ENCODE measurements at places on chromosomes 4 and X.

- H3K4me1 ChIP-seq, result peaks cover 7% of the 10 kb centered on the region
- H3K4me3 ChIP-seq, result no peak overlapping the region
- H3K36me3 ChIP-seq, result no peaks in the 10 kb centered on the region
- no peak overlapping the region for H3K27ac ChIP-seq
Observed at GRCh38 chr4:153141238-153141637, 63.0 kb upstream of the TRIM2 start.

DNA sequence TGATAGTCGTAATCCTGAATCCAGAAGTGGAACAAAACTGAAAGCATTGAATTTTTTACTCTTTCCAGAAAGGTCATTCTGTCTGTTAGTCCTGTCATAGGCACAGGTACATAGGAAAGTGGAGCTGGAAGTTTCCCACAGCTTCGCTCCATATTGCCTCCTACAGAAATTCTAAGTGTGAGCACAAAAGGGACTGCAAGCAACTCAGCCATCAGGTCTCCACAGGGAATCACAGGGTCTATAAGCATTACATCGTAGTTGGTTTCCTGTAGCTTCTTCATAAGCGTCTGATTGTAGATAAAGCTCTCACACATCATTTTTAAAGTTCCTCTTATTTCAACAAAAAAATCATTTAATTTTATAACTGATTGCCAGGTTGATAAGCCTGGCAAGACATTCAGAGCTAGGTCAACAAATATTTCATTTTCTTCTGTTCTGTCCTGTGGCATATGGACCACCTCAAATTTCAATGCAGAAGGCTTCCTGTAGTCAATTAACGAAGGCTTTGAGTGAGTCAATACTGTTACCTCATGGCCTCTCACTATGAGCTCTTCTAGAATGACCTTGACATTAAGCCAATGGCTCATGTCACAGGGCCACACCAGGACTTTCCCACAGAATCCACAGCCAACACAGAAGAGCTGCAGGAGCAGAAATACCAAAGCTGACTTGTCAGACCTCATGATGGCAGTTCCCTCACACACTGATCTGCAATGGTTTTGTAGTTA is at the start of gene UGT2A3:
TSS of gene UGT2A3 (minus strand) at position 727 of the 728 bp plus-strand sequence. CDS start at position 683, 44 bp downstream.
- H3K4me3 ChIP-seq, result no peak within 1 kb of the TSS
- no peaks in the 10 kb centered on the region for H3K36me3 ChIP-seq
- H3K4me1 ChIP-seq, result no peaks in the 10 kb centered on the region
- no peaks in the 10 kb centered on the region for H3K27me3 ChIP-seq
- no peak within 1 kb of the TSS for H3K27ac ChIP-seq

DNA sequence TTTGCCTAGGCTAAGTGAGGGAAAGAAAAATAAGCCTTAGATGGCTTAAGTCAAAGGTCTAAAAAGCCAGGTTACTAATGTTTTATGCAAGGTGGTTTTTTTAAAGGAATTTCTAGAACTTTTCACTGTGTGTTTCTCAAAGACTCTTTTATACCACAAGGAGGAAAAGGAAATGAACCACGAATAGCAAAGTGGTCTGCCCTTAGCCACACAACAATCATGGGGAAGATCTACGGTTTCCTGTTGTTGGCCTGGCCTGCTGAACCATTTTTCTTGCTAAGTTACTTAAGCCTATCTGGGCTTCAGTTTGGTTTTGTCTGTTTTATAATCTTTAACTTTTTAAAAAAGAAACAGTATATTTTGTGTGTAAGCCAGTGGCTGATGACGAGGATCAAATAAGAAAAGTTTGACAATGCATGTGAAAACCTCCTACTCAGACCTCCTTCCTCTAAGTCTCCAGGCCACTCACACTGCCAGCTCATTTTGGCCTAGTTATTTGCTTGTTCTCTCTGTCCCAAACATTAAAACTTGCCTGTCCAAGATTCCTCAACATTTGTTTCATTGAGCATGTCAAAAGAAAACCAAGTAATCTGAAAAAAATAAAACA is 56.7 kb upstream of the COL25A1 start:
- H3K36me3 ChIP-seq, result no peaks in the 10 kb centered on the region
- no peak overlapping the region for H3K4me3 ChIP-seq
- H3K4me1 ChIP-seq, result peaks cover 27% of the 10 kb centered on the region
- peaks cover 27% of the 10 kb centered on the region for H3K27me3 ChIP-seq

DNA sequence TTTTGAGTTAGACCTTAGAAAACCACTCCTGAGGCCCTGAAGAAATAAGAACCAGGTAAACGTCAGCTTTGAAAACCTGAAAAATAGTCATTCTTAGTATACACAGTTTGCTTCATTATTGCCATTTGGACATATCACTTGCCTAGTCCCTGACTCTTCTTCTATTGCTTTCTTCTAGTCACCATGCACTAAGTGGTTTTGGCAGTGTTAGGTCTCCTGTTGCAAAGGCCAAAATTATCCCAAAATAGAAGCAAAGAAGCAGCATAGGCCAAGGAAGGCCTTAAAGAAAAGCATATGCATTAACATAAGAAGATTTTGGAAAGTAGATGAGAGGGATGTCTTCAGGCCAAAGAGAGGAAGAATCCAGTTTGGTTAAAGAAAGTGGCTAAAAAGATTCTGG is 24.1 kb upstream of the SMPX start:
- no peaks in the 10 kb centered on the region for H3K27me3 ChIP-seq
- H3K27ac ChIP-seq, result no peak overlapping the region
- H3K4me1 ChIP-seq, result no peaks in the 10 kb centered on the region
- no peak for DNase-seq
- H3K36me3 ChIP-seq, result no peaks in the 10 kb centered on the region

DNA sequence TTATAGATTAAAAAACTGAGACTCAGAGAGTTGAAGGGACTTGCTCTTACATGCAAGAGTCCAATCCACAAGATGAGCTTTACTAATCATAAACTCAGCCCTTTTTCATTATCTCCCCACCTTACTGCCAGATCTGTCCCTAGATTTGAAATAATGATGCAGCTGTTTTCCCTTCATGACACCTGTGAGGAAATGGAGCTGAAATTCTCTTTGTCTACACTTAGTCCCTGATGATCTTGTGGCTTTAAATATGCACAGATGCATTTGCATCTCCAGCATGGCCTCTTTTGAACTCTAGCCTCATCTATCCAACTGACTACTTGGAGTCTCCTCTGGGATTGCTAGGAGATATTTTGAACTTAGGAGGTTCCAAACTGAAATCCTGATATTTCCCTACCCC is 188.9 kb upstream of the AFF2 start:
- no peak overlapping the region for H3K4me3 ChIP-seq
- H3K27ac ChIP-seq, result no peak overlapping the region

DNA sequence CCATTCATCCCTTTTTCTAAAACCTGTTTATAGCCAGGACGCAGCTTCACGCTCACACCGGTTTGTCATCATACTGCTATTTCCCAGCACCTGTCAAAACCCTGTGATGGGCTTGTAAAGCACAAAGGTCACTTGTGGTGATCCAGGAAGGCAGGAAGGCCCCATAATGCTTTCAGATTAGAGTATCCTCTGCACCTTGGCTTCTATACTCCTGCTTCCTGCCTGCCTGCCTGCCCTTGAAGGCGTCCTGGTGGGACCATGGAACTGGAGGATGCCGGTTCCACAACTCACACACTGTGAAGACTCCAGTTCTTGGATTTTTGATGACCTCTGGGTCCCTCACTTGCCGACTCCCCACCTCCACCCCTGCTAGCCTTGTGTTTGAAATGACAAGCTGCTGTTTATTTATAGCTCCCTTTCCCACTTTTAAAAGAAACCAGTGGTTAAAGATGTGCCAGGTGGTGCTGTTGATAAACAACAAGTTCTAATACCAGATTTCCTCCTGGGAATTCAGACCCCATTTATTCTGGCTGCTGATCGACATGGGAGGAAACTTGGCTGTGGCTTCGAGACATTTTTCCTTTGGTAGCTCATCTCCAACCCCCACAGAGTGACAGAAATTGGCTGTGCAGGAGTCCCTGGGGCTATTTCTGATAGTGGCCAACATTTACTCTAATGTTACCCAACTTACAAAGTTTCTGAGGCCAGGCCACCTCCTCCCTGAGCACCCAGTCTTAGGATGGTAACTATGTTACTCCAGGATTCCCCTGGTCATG is 211.5 kb downstream of the KDR start:
- no peak for DNase-seq
- no peak overlapping the region for H3K4me3 ChIP-seq
- H3K27me3 ChIP-seq, result no peaks in the 10 kb centered on the region
- no peaks in the 10 kb centered on the region for H3K36me3 ChIP-seq
- peaks cover 2% of the 10 kb centered on the region for H3K4me1 ChIP-seq
- no peak overlapping the region for H3K27ac ChIP-seq

- H3K4me1 ChIP-seq, result no peaks in the 10 kb centered on the region
- DNase-seq, result no peak
- no peaks in the 10 kb centered on the region for H3K36me3 ChIP-seq
- H3K27me3 ChIP-seq, result no peaks in the 10 kb centered on the region
Observed at GRCh38 chr4:41406113-41406516, 131.8 kb upstream of the LIMCH1 start.

GRCh38 chr4:36551697-36552214 is 270.3 kb downstream of the DTHD1 start:
- H3K4me3 ChIP-seq, result no peak overlapping the region
- no peaks in the 10 kb centered on the region for H3K36me3 ChIP-seq
- H3K27me3 ChIP-seq, result no peaks in the 10 kb centered on the region
- H3K4me1 ChIP-seq, result peaks cover 5% of the 10 kb centered on the region
- DNase-seq, result no peak

DNA sequence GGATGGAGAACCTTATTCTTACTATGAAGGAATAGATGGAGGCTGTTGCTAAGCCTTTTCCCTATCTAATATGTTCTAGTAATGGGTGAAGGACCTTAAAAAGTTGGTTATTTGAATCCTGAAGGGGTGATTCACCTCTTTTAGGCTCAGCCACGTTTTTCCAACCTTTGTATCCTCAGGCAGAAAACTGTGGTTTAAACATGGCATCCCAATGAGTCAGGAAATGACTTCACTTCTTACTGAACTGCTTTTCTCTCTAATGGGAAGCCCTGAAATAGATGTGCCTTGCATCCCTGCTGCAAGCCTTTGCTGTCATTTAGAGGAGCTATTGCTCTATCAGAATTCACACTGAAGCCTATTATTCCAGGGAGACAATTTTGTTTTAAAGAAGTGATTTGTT is 191.0 kb upstream of the ARX start:
- no peak for DNase-seq
- no peaks in the 10 kb centered on the region for H3K36me3 ChIP-seq
- no peak overlapping the region for H3K27ac ChIP-seq
- no peaks in the 10 kb centered on the region for H3K27me3 ChIP-seq

DNA sequence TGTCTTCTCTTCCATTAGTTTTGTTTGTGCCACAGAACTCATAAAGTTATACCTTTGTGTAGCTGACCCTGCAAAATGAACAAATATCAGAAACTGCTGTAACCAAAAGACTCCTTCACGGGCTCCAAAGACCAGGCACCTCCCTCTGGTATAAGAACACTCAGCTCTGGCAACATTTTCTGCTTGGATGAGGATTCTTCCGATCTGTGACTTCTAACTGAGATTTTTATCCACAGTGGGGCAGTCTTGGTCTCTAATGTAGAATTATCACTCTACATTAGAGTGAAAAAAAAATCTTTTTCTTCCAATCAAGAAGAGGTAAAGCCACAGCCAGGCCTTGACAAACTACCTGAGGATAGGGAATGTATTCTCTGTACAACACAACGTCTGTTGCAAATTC is 38.5 kb upstream of the PRSS48 start:
- H3K4me1 ChIP-seq, result no peaks in the 10 kb centered on the region
- no peak overlapping the region for H3K4me3 ChIP-seq
- H3K27ac ChIP-seq, result no peak overlapping the region
- no peak for DNase-seq
- no peaks in the 10 kb centered on the region for H3K36me3 ChIP-seq
- peaks cover 8% of the 10 kb centered on the region for H3K27me3 ChIP-seq
